Activated CD8-positive, alpha-beta memory T cell treated with anti-CD3 and anti-CD28 coated beads, Interleukin-2, amount 10 ng/mL, durations not matched to agents 7 days and 5 days (primary cell): ENCODE measurements at places on chromosomes 11 and 22.

GRCh38 chr11:57224128-57224527 is 12.9 kb downstream of the APLNR start:
- no peak for DNase-seq

DNA sequence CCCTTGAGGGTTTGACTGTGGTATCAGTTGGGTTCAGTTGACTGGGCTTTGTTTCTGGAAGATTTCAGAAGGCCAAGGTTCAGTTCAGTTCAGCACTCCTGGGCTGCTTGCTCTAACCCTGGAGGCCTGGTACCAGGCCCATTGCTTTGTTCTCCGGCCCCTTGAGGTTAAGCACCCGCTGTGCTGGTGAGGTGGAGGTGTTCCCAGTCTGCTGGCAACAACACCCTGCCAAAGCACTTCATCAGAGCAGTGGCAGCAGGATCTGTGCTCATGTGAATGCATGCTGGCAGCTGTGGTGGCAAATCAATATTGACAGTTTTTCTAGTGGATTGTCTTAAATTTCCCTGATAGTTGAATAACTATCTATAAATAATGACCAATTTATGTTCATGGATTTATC is 3.8 kb upstream of the SCGB1D1 start:
- no peak for DNase-seq

GRCh38 chr11:14384338-14384737 is 25.4 kb upstream of the RRAS2 start:
- DNase-seq = no peak

DNA sequence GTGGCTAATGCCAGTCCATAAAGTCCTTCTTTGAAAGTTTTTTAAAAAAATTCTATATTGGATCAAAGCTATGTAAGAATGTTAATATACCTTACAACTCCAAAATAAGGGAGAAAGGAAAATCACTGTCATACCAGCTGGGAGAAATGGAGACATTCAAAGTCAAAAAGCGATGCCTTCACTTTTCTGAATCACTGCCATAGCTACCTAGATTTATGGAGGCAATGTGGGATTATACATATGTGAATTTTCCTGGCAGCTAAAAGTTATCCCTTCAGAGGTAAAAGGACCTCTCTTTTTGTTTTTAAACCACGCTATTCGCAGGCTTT is 59.6 kb upstream of the PDE3B start:
- no peak for DNase-seq

DNA sequence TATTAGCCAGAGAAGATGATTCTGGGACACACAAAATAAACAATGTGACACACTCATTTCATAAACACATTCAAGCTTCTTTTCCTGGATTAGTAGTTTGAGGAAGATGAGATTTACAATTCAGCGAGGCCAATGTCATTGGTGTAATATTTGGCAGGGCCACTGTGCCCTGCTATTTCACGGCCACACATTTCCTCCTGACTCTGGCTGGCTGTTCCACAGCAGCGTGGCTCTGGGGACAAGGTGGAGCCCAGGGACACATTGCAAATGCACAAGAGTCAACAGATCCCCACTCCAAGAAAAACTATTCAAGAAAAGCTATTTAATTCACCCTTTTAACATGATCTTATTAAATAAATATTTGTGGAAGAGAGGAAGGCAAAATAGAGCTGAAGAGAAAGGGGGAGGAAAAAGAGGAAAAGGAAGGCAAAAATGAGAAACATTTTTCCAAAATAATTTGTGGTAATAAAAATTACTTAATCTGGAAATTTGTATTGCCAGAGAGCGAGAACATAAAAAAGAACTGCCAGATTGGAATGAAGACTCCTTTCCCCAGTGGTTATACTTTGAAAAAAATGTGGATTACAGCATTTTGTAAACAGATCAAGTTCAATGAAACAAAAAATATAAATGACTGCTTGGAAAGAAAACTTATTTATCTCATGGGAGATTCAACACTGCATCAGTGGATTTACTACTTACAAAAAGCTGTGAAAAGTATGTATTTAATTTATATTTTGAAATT is 27.1 kb downstream of the NXPE2 start:
- DNase-seq = no peak

- no peak for DNase-seq
Observed at GRCh38 chr11:12029738-12030363, 21.4 kb upstream of the DKK3 start.

DNA sequence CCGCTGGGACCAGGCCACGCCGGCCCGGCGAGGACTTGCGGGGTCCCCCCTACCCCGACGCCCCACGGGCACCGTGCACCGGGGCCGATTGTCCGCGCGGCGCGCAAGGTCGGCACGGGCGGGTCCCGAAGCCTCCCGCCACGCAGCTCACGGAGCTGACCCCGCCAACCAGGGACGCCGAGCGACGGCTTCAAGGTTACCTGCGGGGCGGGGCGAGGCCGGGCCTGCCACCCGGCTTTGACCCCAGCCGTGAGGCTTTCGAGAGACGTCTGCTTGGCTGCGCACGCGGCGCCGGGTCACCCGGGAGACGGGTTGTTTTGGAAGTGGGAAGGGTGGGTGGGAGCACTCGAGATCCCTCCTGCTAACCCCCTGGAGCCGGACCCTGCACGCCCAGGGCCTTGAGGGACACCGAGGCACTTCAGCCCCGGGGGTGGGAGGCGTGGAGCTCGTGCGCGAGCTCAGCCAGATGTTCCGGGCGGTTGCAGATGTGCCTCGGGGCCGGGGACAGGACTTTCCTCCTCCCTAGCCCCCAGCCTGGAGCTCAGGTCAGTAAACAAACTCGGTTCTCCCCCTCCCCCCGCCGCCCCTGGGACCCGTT is 3.2 kb upstream of the WNT11 start:
- no peak for DNase-seq

DNA sequence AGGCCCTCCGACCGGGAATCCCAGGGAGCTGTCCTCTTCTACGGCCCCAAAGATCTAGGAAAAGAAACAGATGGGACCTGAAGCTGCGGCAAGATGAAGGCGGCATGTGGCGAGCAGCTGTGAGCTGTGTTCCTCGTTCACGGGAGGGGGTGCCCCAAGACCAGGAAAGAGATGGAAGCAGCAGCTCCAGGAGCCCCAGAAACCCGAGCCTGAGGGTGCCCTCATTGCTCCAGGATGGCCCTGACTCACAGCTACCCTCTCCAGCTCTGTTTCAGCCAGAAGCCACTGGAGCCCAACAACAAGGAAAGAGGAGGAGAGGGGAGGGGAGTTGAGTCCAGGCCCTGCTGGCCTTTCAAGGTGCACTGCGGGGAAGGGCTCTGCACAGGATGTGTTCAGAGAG is 23.7 kb upstream of the NAP1L4 start:
- DNase-seq = no peak

- no peak for DNase-seq
Observed at GRCh38 chr11:36792996-36793914, 195.2 kb upstream of the RAG2 start.

GRCh38 chr22:46029574-46030200 is 52.7 kb upstream of the WNT7B start:
- DNase-seq = no peak

DNA sequence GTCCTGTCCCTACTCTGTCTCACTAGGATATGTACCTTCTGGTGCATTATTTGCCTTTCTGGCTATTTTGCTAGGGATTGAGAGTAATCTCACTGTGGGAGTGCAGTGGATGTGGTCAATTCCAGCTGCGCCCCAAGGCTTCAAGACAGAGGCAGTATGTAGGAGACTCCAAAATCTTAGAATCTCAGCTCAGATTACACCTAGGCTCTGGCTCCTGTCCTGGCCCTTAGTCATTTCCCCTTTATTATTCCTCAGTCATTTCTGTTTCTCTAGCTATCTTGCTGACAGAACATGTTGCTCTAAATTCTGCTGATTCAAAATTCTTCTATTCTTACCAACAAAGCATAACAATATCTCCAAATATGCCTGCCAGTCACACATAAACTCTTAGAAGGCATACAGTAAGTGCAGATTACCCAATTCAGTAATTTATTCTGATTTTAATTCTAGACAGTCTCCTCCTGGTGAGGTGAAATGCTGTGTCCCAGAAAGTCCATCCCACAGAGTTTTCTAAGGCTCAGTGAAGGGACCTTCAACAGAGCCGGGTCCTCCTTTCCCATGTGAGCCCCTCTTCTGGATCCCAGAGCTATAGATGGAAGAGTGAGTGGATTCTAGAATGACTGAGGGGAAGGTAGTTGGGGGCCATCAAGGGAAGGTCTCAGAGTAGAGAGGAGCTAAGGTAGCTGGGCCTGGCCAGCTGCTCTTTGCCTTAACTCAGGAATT is 24.3 kb upstream of the GLYATL1 start:
- no peak for DNase-seq

DNA sequence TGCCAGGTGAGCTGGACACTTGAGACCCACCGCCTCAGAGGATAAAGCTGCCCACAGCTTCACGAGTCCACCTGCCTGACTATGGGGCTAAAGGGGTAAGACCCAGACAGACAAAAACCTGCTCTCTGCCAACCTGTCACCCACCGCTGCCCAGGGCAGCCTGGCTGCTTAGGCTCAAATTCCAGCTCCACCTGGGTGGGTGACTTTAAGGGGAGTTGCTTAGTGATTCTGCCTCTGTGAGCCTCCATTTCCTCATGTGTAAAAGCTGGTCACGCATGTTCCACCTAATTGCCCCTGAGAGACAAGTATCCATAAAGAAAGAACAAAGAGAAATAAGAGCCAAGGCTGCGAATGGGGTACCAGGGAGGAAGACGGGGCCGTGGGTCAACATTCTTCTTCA is 3.7 kb upstream of the CASTOR1 start:
- DNase-seq = no peak
